ENCODE measurements at places on chromosomes 1 and 21.

DNA sequence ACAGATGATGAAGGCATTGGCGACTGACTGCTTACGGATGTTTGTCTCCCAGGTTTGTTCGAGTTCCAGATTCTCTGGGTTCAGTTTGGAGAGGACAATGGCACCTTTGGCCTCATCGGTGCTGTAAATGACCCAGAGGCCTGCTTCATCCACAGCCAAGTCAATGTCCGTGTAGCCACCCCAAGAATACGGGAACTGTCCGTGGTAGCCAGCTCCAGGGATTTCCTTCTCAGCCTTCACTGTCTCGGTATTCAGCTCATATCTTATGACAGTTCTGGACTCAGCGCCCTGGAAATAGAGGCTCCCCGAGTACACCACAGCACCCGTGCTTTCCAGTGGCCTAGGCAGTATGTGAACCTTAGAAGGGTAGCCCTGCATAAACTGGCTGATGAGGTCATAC, 14.1 kb downstream of the MYOCOS start:
- no peak for DNase-seq

GRCh38 chr1:37862330-37862729, 2.9 kb upstream of the MTF1 start:
- no peak for DNase-seq

DNA sequence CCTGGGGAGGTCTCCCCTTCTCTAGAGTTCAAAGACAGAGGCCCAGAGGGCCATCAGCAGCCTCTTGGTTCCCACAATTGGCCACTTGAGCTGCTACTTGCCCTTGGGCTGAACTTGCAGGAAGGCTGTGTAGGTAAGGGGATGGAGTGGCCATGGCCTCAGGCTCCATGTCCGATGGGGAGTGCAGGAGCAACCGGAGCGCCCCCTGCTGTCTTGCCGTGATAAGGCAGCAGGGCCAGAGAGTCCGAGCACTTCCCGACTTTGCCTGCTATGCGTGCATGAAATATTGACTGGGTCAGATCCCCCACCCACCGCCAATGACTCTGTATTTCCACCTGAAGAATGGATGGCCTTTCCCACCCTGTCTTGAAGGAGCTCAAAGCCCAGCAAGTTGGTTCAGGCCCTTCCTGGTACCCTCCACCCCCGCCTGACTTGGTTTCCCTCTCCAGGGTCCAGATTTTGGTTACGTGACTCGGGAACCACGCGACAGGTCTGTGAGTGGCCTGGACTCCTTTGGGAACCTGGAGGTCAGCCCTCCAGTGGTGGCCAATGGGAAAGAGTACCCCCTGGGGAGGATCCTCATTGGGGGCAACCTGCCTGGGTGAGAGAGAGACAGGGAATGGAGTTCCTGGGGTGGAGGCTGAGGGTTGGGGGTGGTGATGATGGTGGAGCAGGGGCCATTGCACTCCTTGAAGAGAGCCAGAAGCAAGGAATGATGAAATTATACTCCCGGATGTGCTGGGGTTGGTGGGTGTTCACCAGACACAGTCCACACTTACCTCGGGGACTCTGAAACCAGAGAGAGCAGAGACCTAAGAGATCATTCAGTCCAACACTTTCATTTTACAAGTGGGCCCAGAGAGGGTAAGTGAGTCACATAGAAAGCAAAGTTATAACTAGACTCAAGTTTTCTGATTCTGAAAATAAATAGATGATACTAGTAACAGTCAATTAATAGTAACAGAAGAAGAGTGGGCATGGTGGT, 25.6 kb downstream of the PADI3 start:
- peak; percentile 39 for DNase-seq

- no peak for DNase-seq
These were observed 8.6 kb upstream of the PIGV start for GRCh38 chr1:26779098-26779668.

- DNase-seq, result no peak
These were observed 264.3 kb downstream of the GRIK1 start for GRCh38 chr21:29675451-29675850.

GRCh38 chr1:185325413-185325812, 8.4 kb upstream of the IVNS1ABP start:
- DNase-seq, result peak; percentile 46
